ENCODE measurements at places on chromosomes 13 and 19. TPM values are rescaled to one million over a fixed set of nuclear protein-coding genes. Genes with fewer than 3 reads are reported as not detected.
A peak's percentile ranks its signal among the peaks of the same experiment; 100 is the strongest.

GRCh38 chr13:110490009-110490770, 71.3 kb downstream of the RAB20 start:
- DNase-seq, result no peak

Gene NLRP9
- not detected for total RNA-seq

DNA sequence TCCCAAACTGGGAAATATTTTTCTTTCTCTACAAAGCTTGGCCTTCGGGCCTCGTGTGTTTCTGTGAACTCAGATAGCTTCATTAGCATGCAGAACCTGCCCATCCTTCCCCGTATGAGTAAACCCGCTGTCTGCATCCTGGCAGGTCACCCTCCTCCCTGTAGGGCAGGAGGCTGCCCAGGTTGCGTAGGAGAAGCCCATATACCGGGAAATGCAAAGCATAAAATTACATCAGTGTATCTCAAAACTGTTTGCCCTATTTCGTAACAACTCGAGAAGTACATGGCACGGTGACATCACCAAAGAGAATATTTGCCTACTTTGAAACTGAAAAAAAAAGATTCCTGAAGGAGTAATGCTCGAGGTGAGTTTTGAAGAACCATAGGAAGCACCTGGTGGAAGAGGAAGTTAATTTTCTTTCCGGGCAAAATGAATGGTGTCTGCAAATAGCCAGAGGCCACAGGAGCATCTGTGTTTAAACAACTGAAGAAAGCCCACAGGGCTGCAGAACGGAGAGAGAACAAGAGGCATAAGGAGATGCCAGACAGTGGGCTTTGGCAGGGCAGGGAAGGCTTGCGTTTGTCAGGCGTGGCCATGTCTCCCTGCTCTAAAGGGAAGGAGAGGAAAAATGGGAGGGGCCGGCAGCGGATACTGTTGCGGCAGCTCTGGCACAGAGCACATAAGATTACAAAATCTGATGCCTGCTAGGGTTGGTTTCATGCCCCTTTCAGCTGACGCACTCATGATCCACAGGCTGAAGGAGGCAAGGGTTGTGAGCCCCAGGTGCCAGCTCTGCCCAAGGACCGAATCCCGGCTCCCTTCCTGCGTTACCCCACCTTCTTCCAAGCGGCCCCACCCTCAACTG, 81.4 kb downstream of the IRS2 start:
- no peak for DNase-seq

- DNase-seq, result no peak
These were observed 11.6 kb upstream of the TIMM50 start for GRCh38 chr19:39469036-39469435.

GRCh38 chr13:112968380-112968909, 569 bp upstream of the MCF2L start:
- no peak for DNase-seq

DNA sequence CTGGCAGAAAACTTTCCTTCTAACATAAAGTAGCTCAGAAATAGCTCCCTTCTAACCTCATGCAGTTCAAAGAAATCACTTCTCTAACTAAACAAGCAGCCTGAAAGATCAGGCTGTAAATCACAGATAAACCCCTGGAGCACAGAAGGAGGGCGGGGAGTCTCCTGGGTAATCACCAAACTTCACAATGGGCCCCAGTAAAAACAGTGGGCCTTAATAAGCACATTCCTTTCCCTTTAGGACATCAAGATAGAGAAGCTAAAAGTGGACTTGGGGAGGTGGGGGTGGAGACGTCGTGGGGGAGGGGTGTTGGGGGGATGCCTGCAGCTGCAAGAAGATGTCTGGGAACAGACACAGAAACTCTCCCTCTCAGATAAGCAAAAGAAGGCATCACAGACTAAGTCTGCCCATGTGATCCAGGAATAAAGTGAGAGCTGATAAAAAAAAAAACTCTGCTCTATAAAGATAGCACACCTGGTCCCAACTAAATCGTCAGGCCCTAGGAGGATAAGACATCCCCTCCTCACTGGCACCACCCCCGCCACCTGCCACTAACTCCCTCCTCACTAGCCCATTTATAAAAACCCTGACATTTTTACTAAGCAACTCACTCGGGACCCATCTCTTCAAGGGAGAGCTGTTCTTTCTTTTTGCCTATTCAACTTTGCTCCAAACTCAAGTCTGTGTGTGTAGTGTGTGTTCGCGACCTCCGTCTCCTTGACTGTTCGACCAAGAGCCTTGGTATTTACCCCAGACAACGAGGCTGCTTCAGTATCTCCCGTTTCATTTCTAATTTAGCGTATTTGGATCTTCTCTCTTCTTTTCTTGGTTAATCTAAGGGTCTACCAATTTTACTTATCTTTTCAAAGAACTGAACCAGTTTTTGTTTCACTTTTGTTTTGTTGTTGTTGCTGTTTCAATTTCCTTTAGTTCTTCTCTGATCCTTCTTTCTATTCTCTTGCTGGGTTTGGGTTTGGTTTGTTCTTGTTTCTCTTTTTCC, 31.7 kb downstream of the DNAJC15 start:
- DNase-seq, result peak; percentile 90

DNA sequence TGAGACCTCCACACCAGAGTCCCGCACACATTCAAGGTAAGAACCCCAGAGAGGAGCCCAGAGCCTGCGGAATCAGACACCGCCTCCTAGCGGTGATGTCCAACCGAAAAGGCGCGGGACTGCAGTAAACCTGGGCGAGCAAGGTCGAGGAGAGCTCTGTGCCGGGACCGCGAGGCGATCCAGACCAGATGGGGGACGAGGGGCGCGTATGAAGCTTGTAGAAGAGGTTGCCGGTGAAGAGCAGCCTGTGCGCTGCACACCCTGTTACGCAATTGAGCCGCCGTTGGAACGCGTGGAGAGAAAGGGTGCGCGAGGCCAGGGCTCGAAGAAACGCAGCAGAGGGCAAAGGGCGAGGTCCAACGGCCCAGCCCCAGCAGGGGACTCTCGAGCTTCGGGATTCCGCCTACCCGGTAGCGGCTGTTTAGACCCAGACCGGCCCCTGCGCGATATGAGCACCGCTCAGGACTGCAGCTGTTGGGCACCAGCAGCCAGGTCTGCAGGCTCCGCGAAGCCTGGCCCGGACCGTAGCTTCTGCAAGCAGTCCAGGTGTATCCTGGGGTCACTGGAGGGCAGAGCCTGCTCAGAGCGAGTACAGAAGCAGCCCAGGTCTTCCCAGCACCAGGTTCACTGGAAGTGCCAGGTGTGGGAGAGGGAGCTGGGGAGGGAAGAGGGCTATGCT, 65.9 kb upstream of the ZNF599 start:
- no peak for DNase-seq

- DNase-seq, result no peak
These were observed 111.3 kb downstream of the ZNF486 start for GRCh38 chr19:20278342-20278741.

- DNase-seq, result peak; percentile 21
These were observed 12.3 kb downstream of the ELSPBP1 start for GRCh38 chr19:48006762-48007161.

- no peak for DNase-seq
These were observed 37.3 kb downstream of the PEPD start for GRCh38 chr19:33484226-33484774.

GRCh38 chr13:66414066-66414800, 815.9 kb downstream of the PCDH9 start:
- DNase-seq, result no peak

Gene ANKLE1
- 0.71 TPM for total RNA-seq

Gene RABAC1
- total RNA-seq, result 244 TPM

GRCh38 chr19:5099701-5100221, 130.8 kb downstream of the KDM4B start:
- no peak for DNase-seq

DNA sequence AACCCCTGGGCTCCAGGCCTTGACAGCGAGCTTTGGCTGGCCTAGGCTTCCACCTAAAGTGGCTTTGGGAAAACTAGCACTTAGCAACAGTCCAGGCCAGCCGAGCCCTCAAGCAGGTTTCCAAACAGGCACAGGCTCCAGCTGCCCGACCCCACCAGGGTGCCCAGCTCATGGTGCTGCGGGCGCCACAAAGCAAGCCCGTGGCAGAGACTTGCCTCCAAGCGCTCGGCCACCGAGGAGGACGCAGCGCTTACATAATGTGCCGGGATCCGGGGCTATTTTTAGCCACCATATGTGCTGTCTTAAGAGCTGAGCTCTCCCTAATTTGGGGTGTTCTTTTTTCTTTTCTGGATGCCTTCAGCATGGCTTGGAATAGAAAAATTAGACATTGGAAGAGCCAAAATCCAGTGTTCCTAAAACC, 56.1 kb upstream of the F7 start:
- DNase-seq, result no peak

DNA sequence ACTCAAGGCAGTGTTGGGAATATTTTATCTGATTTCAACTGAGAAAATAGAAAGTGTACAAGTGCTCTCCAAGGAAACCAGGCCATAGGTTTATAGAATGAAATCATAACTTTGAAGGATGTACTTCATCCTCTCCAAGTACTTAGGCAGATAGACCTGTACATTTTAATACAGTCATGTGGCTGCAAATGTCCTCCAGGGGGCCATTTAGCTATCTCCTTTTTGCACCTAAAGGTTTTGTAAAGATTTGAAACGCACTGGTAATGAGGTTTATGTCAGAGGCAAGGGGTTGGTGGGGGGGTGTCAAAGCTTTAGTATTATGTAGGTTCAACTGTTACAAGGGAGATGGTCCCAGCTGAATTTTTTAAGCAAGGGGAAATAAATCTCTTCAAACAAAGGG, 364.4 kb downstream of the DCT start:
- DNase-seq, result no peak

- DNase-seq, result no peak
These were observed 89.5 kb downstream of the USP12 start for GRCh38 chr13:27081893-27082679.

DNA sequence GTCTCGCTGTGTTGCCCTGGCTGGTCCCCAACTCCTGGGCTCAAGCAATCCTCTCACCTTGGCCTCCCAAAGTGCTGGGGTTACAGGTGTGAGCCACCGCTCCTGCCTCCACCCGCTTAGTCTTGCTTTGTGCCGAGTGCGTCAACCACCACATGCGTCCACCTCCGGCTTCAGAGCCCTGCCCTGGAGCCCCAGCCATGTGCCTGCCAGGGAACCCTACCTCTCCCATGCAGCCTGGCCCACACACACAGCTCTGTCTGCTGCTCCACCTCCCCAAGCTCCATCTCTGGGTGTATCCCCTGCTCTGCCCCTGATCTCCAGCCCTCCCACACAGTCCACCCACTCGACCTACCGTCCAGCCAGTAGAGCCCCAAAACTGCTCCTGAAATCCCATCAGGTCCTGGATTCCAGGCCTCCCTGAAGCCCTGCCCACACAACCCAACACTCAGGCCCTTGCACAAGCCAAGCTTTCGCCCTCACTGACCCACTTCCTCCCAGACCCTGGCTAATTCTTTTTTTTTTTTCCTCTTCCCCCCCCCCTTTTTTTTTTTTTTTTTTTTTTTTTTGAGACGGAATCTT, 9.6 kb downstream of the CYP2F1 start:
- DNase-seq, result no peak

DNA sequence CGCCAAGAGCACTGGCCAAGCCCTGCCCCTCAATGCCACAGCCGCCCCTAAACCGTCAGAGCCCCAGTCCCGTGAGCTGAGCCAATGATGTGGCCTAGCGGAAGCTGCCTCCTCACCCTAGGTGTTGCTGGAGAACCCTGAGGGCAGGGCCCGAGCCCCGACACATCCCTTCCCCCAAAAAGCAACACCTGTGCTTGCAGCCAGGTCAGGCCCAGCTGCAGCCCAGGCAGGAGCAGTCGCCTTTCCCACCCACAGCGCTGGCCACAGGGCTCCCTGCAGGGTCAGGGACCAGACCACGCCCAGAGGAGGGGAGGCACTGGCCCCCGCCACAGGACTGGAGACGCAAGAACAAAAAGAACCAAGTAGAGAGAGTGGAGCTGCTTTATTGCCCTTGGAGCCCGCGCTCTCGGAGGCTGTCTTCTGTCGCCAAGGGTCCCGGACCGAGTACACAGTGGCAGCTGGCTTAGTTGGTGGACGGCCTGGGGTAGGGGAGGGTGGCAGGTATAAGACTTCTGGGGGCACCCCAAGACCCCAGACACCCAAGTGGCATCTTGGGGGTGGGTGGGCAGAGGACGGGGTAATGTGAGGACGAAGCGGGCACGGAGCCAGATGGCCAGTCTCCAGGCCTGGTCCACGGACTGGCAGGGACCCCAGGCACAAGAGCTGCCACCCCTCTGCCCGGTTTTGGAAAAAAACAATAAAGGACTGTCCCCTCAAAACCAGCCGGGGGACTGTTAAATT, 3.3 kb downstream of the P2RY11 start:
- DNase-seq, result no peak

Gene ZNF563
- 0.42 TPM for total RNA-seq

Gene SSC5D
- total RNA-seq, result 7.2 TPM

DNA sequence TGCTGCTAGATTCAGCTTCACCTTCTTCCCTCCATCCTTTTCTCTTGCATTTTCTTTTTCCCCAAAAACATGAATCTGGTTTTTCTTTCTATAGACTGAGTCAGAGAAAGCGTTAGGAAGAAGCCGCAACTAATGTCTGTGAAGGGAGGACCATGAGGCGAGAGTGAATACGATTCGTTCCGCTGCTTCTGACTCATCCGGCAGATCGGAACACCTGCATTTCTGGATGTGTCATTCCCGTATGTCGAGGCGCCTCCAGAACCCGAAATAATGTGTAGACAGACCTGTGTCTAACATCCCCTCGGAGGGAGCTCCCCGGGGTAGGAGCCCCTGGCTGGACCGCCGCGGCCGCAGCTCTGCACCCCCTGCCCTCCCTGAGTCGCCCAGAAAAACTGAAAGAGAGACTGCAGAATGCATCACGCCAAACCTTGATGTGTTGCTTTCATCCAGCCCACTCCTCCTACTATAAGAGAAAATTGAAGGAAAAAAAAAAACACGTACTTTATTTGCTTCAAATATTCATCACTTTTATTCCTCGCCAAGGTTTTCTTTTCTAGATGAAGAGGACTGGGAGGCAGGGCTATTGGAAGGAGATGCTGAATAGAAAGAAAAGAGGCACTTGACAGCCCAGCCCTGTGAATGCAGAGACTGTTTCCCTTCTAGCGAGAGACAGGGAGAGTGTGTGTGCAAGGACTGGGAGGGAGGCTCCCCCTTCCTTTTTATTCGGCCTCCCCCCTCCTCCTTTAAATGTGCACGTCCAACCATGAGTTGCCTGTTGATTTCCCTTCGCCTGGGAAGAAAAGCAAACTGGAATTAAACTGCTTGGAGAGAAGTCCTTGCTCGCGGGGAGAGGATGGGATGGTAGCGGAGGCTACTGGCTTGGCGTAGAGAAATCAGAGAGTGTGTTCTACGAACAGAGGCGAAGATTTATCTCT, 616 bp upstream of the PCDH17 start:
- peak; percentile 58 for DNase-seq

DNA sequence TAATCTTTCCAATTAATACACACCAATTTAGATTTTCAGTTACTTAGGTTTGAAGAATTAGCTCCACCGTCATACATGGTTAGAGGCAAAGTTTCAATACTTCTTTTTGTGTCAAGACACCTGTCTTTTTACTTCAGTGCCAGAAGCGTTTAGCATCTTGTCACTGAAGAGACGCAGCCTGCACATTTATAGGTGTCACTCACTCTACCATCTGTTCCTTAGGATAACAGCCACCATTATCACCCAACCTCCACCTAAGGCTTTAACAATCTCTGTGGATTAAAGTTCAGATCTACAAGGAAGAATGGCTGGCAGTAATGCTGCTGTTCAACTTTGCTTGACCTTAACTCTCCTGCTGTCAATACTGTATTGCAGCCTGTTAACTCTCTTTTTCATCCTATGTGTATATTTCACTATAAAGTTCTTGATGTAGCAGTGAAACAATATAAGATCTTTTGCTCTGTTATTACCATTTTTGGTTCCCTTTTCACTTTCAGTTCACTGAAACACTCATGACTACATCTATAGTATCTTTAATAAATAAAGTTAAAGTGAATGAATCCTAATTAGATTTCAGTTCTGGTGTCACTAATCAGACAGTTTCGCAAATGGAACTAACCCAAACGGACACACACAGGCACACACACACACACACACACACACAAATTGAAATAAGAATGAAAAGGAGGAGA, 435.6 kb downstream of the PCDH9 start:
- DNase-seq, result no peak

Measured in M059J (cell line).